ENCODE measurements at places on chromosomes 7 and 10.

DNA sequence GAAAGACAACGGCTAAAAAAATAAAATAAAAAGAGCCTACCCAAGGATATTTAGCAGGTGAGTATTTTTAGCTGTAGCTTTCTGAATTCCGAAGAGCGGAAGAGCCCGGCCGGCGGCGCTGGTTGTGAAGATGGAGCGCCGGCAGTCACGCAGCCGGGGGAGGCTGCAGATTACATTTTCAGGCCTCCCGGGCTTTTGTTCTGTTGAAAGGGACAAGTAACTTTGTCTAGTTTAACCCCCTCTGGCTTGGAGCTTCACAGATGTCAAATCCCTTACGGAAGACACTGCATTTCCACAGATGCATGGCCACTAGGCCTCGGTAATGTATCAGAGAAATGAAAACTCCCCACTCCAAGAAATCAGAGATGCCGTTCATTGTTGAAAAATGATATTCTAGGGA is 497.6 kb upstream of the MKI67 start:
- no peak for DNase-seq

DNA sequence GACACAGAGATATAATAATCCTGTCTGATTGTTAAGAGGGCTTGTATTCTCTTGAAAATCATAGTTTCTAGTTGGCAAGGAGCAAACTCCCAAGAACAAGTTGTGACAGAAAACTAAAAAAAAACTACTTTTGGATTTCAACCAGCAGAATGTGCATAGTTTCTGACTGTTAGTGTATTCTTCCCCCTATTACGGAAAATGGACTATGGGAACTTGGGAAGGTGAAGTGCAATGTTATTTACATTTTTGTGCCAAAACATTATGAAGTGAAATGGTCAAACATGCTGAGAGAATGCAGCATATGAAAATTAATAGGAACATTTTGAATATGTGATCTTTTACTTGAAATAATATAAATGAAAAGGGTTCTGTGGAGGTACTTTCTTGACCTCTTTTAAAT is 660.8 kb downstream of the SUGCT start:
- no peak for DNase-seq

GRCh38 chr7:109873296-109873695 is 1217.6 kb upstream of the LRRN3 start:
- DNase-seq, result no peak

DNA sequence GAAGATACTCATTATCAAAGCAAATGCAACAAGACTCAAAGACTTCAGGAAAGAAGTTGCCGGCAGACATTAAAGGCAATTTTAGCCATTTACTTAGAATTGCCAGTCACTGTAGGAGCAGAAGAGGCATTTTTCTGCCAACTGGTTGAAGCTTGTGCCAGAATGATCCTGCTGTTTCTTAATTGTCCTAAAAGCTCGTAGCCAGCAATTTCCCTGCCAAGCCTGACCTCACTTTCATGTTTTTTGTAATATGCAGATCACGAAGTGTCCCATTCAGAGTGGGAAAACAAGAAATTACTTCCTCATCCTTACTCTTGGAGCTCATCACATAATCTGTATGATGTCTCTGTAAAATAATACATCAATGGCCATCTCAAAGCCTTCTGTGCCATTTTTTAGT is 130.9 kb upstream of the ANKRD1 start:
- no peak for DNase-seq

DNA sequence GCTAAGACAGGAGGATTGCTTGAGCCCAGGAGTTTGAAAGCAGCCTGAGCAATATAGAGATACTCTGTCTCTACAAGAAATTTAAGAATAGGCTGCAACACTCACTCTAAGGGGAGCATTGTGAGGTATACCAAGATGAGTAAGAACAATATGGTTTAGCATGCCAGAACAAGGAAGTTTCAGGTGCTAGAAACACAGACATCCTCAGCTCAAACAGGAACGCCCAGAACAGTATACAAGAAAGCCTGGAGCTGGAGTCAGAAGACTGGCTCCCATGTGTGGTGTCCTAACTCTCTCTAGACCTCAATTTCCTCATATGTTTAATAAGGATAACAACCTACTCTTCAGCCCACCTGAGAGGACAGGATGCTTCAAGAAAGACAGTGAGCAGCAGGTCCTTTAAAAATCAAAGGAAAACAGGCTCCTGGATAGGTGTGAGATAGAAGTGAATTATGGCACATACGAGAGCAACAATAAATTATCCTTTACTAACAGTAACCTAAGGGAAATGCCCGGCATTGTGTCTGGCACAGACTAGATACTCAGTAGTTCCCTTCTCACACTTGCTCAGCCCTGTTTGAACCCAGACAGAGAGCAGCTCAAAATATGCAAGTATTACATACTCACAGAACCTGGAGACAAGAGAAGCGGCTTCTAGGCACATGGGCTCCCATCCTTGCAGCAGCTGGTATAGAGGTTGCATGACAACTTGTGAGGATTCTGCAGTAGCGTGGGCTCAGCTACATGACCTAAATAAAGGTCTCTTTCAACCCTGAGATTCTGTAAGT is 45.4 kb downstream of the KAT6B start:
- DNase-seq, result no peak

GRCh38 chr10:3516234-3516922 is 268.6 kb downstream of the KLF6 start:
- no peak for DNase-seq

- DNase-seq, result no peak
Observed at GRCh38 chr10:35025916-35026315, 64.2 kb downstream of the CUL2 start.

DNA sequence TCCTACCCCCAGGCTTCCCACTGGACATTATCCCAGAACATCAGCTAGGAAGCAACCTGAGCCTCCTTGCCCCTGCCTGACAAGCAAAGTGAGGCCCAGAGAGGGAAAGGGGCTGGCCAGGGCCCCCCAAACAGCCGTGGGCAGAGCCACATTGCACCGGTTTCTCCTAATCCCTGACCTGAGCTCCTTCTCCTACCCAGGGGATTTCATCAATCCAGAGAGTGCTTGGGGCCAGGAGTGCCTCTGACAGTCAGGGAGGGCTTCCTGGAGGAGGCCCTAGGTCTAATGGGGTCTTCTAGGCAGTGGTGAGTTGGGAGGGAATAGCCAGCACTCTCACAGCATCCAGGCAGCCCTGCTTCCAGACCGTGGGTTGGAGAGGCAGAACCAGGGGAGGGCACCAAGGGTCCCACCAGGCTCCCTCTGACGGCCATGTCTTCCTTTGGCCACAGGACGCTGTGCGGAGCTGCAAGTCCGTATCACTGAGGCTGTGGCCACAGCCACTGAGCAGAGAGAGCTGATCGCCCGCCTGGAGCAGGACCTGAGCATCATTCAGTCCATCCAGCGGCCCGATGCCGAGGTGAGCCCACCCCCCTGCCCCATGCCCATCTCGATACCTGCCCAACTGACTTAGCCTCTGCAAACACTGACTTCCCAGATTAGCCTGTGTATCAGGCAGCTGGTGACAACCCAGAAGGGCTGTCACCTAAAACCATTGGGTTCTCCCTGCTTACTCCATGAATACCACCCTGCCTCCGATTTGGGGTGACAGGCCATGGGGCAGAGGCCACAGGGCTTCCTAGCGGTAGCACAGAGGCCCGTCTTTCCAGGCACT is 13.5 kb upstream of the SH2B2 start:
- no peak for DNase-seq

- DNase-seq, result no peak
Observed at GRCh38 chr7:40489844-40490602, 355.2 kb downstream of the SUGCT start.

All from osteocyte (in vitro differentiated cells).